ENCODE measurements at places on chromosomes 4 and X.

DNA sequence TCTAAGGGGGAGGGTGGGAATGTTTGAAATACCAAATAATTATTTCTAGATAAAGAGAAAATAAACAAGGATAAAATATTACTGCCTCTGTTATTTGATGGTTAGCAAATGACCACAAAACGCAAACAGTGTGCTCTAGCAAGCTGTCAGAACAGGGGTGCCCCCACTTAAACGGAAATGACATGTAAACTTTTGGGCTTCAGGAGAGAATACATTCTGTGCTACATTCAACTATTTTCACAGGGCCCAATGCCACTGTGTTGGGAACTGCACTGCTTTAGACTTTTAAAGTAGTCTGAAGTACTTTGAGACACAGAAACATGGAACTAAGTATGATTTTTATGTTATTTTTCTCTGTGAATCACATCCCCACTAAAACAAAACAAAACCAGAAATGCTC lies 14.1 kb downstream of the CD40LG start:
- DNase-seq: no peak

GRCh38 chrX:149757206-149758067 lies 16.4 kb upstream of the HSFX1 start:
- DNase-seq: no peak

- no peak for DNase-seq
Observed at GRCh38 chrX:120242813-120243212, 7.8 kb upstream of the ZBTB33 start.

- DNase-seq: no peak
Observed at GRCh38 chr4:99921174-99921573, 25.2 kb downstream of the DNAJB14 start.

DNA sequence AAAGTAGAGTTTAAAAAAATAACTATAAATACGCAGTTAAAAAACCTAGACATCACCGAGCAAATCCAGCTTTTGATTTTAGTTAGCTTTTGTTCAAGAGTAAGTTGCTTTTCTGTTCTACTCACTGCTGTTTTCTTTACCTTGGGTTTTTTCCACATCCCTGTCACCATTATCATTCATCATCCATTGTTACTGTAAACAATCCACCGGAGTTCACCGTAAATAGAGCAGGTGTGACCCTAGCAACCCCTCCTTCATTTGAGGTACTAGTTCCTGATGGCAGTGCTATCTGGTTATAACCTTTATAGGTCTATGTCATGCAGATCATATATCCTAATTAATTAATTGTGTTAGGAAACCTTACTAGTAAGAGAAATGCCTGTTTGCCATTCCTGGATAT lies 43.0 kb upstream of the TEX13D start:
- DNase-seq: no peak

- no peak for DNase-seq
Observed at GRCh38 chr4:165462009-165462408, 83.2 kb downstream of the CPE start.

DNA sequence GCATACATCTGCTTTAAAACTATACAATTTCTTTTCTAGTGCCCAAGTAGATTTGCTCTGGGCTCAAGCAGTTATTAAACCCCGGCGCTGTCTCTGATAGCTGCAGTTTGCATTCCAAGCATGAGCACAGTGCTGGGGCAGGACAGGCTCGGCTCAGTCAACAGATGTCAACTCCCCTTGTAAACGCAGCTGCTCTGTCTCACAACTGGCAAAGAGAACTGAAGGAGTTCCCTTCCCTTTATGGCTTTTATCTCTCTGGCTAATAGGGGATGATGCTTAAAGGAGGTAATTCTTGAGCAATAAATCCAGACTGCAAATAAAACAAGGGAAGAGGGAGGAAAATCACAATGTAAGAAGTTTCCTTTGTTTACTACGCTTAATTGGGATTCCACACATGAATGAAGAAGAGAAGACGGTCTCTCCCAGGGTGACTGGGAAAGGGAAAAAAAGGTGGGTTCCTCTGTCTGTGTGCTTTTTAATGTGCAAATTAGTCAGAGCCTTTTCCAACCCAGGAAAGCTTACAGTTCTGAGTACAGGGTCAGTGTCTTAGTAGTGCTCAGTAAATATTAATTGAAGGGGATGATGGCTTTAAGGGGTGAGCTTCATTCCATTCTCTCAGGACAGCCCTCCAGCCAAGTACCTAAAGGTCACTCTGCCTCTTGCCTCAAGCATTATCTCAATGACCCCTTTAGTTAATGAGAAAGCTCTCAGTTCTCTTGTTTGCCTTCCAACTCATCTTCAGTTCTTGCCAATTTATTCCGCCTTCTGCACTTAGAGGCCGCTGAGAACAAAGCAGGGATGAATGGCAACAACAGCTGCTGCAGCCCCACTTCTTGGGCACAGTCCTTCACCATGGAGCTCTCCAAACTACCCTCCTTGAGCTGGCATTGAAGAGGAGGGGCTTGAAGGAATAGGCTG lies 155.7 kb upstream of the JADE1 start:
- no peak for DNase-seq

DNA sequence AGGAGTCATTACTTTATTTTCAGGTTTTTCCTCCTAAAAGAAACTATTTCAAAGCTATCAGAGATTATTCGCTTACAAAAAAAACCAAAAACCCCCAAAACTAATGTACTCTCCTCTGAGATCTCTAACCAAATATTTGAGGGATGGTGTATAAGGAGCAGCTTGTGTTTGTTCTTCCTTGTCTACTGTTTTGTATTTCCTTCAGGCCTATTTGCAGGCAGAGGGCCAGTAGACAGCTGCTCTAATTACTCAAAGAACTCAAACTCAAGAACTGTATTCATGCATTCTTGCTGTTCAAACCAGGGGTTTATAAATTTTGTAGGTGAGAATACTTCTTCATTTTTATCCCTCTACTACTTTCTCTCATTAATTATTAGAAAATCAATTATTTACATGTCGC lies 51.3 kb downstream of the SH3RF1 start:
- DNase-seq: no peak

- no peak for DNase-seq
Observed at GRCh38 chr4:48184882-48185281, 50.8 kb upstream of the TXK start.

DNA sequence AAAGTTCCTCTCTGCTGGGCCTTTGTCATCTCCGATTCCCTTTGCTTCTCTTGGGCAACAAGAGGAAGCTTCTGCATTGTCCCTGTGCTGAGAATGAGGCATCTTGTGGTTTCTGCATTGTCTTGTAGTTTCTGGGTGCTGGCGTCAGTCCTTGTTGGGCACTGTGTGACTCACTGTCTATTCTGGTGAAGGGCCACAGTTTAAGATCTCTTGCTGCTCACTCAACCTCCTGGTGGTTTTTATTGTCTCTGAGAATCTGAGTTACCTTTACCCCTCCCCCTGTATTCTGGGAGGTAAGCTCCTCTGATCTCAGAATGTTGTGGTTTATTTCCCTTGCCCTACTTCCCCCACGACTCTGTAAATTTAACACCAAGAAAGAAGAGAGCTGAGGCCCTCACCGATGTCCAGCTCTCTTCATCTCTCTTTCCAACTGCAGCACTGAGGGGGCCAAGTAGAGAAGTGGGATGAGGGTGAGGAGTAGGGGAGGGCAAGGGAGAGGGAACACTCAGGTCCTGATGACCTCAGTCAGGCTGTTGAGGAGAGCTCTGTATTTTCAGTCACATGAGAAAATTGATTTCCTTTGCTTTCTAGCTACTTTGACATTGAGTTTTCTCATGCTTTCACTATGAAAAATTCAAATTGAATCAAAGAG lies 441.6 kb upstream of the PITX2 start:
- DNase-seq: no peak

DNA sequence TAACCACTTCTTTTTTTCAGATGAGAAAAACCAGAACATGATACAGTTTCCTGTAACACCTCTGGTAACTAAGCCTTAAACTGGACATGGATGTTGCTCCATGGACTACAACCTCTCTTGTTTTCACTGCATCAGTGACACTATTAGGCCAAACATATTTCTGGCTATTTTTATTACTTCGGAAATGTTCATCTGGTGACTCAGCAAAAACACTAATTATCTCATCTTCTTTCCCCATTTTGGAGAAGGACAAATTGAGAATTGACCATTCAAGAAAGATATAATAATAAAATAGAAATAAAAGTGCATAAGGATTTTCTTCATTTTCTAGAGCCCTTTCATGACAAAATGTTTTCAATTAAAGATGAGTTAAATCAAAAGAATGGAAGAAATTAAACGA lies 361.9 kb upstream of the TECRL start:
- DNase-seq: no peak
